Left lung (tissue), 14 donors: ENCODE measurements at places on chromosomes 2 and 18. TPM values are rescaled to one million over a fixed set of nuclear protein-coding genes. Genes with fewer than 3 reads are reported as not detected.

Gene IHH
- 1.0 TPM for total RNA-seq

Gene RAD51AP2
- 0.12 TPM for total RNA-seq

Gene LRP2
- total RNA-seq: 34.6 TPM

Gene POTEI
- not detected for total RNA-seq

Gene TMEM198
- total RNA-seq: 2.9 TPM

Gene GPBAR1
- total RNA-seq: 1.7 TPM

Gene DCAF17
- 14.2 TPM for total RNA-seq

Gene IGFBP5
- total RNA-seq: 141 TPM

Gene SERPINB8
- 16.9 TPM for total RNA-seq

Gene LYPD6
- 0.64 TPM for total RNA-seq

Gene DNAJC27
- 5.0 TPM for total RNA-seq

Gene CXCR1
- 1.7 TPM for total RNA-seq

Gene ELOA2
- total RNA-seq: not detected

Gene GAL3ST2
- total RNA-seq: not detected

Gene ERFE
- 0.68 TPM for total RNA-seq

Gene EPHA4
- total RNA-seq: 41.0 TPM

Gene NXPH2
- not detected for total RNA-seq

Gene DCC
- 0.61 TPM for total RNA-seq

Gene SERPINB5
- total RNA-seq: not detected

Gene NCKAP5
- total RNA-seq: 4.0 TPM

Gene THADA
- 37.8 TPM for total RNA-seq
